ENCODE measurements at places on chromosomes 6 and 20.

DNA sequence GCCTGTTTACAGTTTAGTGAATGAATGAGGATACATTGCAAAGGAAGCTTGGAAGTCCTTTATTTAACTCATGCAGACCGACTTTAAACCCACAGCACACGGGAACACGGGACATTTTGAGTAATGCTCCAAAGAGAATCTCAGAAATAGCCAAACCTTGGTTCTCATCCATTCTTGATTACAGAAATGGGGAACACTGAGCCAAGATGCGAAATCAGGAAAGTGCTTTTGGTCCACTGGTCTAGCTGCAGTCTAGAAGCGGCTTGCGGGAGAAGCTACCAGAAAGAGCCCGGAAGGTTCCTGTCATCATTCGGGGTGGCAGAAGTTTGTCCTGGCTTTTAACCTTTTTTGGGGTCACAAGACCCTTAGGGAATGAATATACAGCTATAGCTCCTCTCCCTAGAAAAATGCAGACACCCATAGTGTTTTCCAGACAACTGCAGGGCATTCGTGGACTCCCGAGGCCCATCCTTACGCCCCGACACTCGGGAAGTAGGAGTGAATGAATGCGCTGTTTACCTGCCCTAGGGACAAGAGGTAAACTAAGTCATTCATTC, 475 bp upstream of the TMEM181 start:
- no peak for DNase-seq

DNA sequence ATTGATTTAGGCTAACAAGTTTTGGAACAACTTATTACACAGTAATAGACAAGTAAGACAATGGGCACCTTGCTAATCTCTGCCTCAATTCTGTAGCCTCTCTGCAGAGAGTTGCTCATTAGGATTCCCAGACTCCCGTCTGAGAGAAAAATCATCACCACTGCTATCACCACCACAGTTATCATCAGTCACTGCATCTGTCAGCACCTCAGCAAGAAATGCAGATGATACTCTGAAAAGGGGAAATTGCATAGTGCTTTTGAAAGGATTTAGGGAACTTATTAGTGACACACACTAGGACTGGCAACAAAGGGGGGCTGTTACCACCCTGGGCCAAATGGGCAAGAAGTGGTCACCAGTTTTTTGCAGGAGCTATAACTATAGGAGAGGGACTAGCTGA, 39.9 kb downstream of the FOXA2 start:
- DNase-seq, result no peak

DNA sequence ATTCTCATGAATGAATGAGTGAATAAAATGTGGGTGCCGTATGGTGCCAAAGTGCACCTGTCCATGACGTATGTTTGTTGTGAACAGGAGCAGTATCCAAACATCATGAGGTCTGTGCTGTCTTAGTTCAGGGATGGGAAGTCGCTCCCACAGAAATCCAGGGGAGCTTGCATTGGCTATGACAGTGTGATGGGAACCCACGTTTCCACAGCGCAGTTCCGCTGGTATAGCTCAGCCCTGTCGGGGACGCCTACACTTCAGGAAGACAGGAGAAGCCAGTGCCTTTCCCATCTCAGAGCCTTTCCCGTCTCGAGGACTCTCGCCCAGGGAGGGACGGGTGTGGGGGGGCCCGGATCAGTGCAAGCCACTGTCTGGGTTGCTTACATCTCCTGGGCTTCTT, 69.8 kb downstream of the DACT2 start:
- DNase-seq, result no peak

DNA sequence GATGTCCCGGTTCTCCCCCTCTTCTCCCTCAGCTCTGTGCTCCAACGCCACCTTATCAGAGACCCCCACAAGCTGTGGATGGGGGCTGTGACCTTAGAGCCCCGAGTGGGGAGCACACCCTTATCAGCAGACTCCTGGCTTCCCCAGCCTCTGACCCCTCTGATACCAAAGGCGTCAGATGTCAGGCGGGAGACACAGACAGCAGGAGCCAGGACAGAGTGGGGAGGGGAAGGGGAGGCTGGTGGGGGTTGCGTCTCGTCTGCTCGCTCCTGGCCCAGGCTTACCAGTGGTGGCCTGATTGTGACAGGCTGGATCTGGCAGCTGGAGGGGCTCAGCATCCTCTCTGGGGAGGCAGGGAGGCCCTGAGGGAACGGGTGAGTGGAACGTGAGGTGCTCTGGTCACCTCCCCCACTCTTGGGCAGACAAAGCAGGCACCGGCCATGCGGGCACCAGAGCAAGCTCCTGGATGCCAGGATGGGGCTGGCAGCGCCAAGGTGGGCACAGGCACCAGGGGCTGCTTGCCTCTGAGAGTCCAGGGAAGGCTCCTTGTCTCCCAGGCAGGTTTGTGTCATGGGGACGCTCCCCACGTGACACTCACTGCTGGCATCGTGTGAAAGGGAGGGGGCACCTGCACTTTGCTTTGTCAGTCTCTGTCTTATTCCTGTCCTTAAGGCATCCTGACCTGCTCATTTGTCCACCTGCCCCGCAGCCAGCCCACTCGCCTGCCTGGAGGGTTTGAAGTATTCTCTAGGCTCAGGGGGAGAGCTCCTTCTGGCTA, 27.8 kb upstream of the GATA5 start:
- DNase-seq, result no peak

DNA sequence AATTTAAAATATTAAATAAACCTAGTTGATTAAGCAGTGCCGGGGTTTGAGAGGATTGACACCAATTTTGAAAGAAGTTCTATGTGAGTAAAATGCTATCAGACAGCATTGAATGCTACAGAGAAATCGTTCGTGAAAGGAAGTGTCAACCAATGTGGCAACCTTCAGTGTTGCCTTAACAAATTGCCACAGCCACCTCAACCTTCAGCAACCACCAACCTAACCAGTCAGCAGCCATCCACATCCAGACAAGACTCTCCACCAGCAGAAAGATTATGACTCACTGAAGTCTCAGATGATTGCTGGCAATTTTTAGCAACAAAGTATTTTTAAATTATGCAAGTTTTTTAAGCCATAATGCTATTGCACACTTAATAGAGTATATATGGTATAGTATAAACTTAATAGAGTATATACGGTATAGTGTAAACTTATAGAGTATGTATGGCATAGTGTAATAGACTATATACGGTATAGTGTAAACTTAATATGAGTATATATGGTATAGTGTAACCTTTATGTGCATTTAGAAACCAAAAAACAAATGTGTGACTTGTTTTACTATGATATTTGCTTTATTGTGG, 65.3 kb upstream of the ID4 start:
- no peak for DNase-seq

GRCh38 chr20:57412347-57413029, 21.3 kb downstream of the RBM38 start:
- DNase-seq, result no peak

- no peak for DNase-seq
Measured at GRCh38 chr6:156883497-156884252, 106.5 kb downstream of the ARID1B start.

DNA sequence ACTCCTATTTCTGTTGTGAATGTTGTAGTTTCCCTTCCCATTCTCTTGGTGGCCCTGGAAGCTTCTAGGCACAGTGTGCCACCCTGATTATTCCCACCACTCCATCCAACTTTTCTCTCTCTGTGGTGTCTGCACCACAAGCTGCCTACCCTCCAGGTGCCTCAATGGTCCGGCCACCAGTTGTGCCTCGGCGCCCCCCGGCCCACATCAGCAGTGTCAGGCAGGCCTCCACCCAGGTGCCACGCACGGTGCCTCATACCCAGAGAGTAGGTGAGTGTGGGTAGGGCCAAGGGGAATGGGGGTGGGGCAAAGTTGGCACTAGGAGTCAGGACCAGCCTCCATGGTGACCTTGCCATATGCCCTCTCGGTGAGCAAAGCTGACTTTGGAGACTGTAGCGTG, 23.1 kb downstream of the PABPC1L start:
- DNase-seq, result no peak

DNA sequence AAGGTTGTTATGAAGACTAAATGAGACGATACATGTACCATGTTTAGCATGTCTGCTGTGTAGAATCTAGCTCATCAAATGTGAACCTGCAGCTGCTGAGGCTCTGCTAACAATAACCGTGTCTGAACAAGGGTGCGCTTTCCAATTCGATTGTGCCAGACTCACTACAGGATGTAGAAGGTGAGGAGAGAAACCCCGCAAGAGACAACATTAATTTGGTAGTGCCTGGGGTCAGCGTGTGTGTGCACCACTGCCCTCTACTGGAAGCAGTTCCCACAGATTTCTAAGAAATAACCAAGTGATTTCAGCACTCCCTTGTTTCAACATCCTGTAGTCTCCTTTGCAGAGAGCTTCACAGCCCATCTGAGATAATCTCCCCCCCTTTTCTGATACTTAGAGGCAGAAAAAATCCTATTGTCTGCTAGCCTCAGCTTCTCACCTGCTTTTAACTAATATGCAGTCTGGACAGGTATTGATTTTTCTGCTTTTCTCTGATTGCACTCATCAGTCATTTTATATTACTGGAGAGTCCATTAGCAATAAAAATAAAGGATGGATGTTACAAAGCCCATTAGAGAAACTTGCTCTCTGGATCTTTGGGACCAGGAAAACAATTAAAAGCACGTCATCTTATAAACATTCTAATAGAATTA, 96.7 kb upstream of the BACH2 start:
- peak; percentile 56 for DNase-seq

- no peak for DNase-seq
Measured at GRCh38 chr20:50861012-50861411, 66.2 kb downstream of the BCAS4 start.

DNA sequence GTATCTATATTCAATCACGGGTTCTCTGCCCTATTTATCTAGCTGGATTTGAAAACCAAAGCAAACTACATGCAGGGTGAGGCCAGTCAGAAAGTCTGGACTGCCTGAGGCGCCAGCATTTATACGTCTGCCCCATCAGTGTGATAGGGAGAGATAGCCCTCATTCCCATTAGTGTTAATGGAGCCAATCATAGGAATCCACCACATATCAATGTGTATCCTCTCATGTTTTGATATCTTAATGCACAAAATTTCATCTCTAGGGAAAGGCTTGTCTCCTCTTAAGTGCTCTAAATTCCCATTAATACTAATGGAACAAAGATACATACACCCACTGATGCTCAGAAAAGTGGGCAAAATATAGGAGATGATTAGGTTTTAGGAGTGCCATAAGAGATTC, 376.2 kb downstream of the BTBD3 start:
- DNase-seq, result no peak

DNA sequence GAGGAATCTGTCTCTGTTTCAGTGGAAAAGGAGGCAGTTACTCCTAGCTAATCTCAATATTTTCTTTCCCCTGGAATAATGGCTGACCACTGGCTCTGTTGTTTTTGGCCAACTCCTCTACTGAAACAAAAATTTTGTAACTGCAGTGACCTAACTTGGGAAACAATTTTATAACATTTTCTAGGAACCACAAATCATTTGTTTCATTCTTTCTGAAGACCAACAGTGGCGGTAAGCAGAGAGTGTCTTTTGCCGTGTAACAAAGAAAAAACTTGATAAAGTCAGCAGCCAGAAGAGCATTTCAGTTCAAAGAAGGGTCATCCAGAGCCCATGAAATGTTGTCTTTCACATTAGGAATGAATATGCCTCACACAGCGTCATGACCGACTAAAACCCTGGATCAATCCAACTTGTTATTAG, 11.8 kb upstream of the BFSP1 start:
- no peak for DNase-seq

- DNase-seq, result no peak
Measured at GRCh38 chr6:44269178-44269920, 901 bp upstream of the TMEM151B start.

DNA sequence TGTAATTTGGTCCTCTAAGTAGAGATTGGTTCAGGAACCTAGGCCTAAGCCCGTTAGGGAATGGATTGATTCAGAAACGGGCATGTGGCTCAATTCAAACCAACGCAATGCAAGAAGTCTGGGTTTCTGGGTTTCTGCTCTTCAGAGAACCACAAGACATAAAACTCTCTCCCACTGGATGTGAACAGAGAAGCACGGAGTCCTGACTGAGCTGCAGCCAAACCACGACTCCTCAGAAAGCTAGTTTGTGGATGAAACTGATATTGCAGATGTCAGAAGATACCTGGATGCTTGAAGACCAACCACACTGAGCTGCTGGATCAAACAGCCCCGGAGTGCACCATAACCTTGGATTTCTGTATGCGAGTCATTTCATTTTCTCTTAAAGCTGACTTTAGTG, 50.0 kb downstream of the SOD2 start:
- DNase-seq, result no peak

DNA sequence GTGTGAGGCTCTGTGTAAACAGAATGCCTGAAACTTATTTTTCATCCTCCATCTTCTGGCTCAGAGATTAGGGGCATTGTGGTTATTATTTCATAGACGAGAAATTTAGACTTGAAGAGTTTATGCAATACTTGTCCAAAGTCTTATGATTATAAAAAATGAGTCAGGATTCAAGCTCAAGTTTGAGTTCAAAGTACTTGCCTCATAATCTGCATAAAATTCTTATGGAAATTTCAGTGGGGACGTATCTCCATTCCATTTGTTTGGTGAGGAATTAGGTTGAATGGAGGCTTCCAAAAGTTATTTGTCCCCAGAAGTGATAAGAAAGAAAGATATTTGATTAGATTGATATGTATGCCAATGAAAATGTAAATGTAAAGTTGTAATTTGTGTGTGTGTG, 93.7 kb upstream of the CLVS2 start:
- DNase-seq, result no peak

DNA sequence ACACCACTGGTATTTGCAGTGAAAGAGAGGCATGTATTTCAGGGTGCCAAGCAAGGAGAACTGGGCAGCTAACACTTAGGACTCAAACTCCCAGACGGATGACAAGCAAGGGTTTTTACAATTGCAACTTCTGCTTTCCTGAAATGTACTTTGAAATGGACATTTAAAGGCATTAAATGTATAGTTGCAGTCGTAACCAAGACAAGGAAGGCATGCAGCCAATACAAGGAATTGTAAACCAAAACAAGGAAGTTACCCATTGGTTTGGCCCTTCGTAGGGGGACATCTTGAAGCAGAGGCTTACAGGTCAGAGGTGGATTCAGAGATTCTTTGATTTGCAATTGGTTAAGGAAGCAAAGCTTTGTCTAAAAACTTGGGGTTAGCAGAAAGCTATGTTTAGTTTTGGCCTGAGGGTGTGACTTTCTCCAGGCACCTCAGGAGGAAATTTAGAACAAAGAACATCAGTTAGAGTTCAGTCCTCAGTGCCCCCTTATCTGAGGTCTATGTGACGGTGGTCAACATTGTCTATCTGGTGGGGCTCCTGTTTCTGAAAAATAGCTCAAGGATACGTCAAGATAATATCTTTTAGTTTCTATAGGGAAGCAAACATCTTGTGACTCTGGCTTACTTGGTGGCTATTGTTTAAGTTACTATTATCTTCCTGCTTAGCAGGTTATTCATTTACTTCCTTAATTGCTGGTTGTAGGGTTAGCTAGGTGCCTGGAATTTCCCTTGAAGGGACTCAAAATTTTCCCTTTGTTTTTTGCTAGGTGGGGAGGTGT, 266.0 kb downstream of the CD83 start:
- no peak for DNase-seq

GRCh38 chr20:59807909-59808728, 125.3 kb downstream of the SYCP2 start:
- no peak for DNase-seq

GRCh38 chr6:152783217-152783878, 32.8 kb downstream of the VIP start:
- no peak for DNase-seq
